Stimulated activated CD4-positive, alpha-beta T cell treated with anti-CD3 and anti-CD28 coated beads, Interleukin-1b, Interleukin-23, amount 100 ng/mL, for 24 hours (primary cell): ENCODE measurements at places on chromosomes 7 and 10.

DNA sequence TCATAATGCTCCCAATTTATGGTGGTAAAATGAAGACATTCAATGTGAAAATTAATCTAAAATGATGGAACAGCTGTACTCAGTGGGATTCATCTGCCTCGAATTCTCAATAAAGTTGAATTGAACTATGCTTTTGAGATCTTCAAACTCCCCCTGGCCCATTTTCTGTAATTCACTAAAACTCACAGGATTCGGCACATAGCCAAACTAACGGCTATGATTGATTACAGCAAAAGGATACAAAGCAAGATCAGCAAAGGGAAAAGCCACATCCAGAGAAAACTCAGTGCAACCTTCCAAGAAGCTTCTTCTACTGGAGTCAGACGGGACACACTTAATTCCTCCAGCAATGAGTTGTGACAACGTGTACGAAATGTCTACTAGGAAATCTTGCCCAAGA lies 307.5 kb downstream of the CNTNAP2 start:
- DNase-seq: no peak

DNA sequence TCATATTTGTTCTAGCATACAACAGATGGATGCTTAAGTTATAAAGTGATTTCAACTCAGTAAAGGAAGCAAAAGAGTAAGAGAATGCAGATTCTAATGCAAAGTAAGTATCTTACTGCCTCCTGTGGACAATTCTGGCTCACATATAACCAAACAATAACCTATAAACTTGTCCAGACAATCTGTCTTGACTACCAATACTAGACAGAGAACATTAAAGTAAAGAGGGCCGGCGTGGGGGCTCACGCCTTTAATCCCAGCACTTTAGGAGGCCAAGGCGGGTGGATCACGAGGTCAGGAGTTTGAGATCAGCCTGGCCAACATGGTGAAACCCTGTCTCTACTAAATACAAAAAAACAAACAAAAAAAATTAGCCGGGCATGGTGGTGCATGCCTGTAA lies 329.3 kb downstream of the CACNA2D1 start:
- DNase-seq: no peak

GRCh38 chr10:31928549-31929260 lies at the start of gene ARHGAP12:
Gene ARHGAP12 (minus strand): TSS chr10:31928831. CDS start chr10:31908855, 19,976 bp downstream.
- peak; percentile 72 for DNase-seq

GRCh38 chr10:89115876-89116627 lies 91.1 kb downstream of the CH25H start:
- DNase-seq: no peak

GRCh38 chr10:129922598-129923123 lies 41.4 kb downstream of the EBF3 start:
- no peak for DNase-seq

- DNase-seq: no peak
Observed at GRCh38 chr7:74272305-74273038, 16.7 kb upstream of the CLIP2 start.

DNA sequence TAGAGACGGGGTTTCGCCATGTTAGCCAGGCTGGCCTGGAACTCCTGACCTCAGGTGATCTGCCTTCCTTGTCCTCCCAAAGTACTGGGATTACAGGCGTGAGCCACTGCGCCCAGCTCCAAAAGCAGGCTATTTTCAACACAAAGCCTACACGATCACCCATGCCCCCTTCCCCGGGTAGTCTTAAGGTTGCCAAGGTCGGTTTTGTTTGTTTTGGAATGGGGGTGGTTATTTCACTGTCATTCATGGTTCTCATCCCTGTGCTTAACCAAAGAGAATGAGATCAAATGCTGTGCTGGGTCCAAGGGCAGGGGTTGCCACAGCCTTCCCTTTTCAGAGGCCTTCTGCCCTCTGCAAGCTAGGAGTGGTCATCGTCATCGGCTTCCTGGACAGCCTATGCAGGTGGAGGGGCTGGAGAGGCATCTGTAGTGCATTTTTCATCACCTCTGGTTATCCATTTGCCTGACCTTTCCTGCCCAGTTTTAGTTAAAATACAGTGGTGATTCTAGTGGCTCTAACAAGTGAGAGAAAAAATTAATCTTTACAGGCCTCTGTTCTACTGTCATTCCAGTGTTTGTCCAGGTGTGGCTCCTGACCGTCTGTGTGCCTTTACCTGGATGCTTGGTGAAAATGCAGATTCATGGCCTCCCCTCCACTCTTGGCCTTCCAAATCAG lies 11.4 kb downstream of the BLVRA start:
- DNase-seq: no peak

GRCh38 chr10:135601-136464 lies 578 bp downstream of the ZMYND11 start:
- peak; percentile 48 for DNase-seq

DNA sequence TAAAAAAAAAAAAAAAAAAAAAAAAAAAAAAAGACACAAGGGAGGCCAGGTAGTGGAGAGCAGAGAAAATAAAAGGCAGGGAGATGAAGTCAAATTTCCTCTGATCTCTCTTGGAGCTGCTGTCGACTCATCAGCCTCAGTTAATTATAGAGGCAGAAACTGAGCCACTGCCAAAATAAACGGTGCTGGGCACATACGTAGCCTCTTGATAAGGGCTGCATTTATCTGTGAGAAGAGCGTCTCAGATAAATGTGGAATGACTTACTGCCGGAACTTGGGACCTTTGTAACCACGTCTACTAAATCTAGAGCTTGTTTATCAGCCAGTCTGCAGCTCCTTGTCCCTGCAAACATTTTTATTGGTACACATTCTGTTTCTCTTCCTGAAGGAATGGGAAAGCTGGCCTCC lies 162.3 kb downstream of the BAMBI start:
- no peak for DNase-seq

- no peak for DNase-seq
Observed at GRCh38 chr10:18204039-18204835, 64.0 kb downstream of the CACNB2 start.

- DNase-seq: no peak
Observed at GRCh38 chr7:155163696-155164095, 93.6 kb downstream of the HTR5A start.

GRCh38 chr10:6013413-6014192 lies 36.3 kb upstream of the IL15RA start:
- no peak for DNase-seq

DNA sequence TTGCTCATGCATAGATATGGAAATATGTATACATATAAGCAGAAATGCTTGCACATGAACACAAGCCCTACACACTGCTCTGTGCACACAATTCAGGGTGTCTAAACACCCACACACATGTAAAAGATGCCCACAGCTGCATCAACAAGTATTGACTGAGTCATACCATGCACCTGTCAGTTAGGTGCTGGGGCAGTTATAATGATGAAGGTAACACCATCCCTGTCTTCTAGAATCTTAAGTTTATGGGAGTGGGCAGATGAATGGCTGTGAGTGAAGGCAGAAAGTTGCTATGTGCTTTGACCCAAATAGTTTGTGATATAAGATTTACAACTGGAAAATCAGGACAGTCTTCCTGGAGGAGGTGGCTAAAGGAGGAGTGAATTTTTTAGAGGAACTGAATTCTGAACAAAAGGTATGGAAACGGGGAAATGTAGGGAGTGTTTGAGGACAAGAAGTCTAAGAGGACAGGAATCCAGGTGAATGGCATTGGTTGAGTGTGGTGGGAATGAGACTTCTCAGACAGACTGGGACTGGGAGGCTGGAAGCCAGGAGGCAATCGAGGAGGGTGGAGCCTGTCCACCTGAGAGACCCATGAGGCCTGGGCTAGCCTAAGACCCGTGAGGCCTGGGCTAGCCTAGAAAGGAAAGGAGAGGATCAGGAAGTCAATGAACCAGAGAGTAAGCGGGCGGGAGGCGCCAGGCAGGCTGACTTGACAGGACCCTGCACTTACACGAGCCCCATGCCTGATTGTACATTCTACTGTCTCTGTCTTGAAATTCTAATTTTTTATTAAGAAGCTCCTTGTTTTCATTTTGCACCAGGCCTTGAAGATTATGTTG lies 20.7 kb downstream of the POLL start:
- no peak for DNase-seq

- no peak for DNase-seq
Observed at GRCh38 chr10:73253225-73253555, 746 bp upstream of the MRPS16 start.

DNA sequence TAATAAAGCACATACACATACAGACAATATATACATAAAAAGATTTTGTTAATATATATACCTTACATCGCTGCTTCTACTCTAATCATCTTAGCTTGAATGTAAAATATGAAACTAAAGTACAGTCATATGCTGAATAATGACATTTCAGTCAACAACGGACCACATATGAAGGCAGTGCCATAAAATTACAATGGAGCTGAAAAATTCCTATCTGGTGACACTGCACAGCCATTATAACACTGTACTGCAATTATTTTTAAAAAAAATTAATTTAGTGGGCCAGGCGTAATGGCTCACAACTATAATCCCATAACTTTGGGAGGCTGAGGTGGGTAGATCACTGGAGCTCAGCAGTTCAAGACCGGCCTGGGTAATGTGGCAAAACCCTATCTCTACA lies 122.3 kb downstream of the JMJD1C start:
- DNase-seq: no peak

DNA sequence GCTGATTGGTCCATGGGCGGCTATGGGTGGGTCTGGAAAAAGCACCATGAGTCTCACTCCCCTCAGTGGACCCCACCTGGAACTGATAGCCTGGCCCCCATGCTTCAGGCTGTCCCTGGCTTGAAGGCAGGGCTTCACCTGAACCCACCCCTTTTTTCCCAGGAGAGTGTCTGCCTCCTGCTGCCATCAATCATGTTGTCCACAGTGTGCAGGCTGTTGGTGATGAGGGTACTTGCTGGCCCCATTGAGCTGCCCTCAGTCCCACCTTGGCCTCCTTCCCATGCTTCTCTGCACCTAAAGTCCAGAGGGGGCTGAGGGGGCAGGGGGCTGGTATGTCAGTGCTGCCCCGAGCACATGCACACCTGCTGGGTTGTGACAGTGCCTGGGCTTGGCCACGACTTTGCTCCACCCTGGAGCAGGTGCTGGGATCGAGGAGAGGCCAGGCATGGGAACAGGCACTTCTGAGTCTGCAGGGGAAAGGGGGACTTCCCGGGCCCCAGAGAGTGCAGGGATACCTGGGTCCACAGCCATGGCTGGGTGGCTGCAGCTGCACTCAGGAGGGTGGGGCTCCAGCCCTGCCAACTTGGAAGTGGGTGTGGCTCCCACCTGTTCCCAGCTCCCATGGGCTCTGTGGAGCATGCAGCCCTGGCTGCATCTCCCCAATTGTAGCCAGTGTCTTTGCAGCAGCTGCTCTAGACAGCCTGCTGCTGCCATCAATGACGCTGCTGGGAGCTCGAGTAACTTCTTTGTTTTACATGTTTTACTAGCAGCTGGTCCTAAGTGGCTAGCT lies 56.9 kb downstream of the ADK start:
- DNase-seq: no peak

- no peak for DNase-seq
Observed at GRCh38 chr10:855671-856070, 75.8 kb downstream of the LARP4B start.

- DNase-seq: no peak
Observed at GRCh38 chr7:116400522-116400921, 99.0 kb upstream of the CAV2 start.

- no peak for DNase-seq
Observed at GRCh38 chr7:111005445-111005844, 85.5 kb upstream of the LRRN3 start.

DNA sequence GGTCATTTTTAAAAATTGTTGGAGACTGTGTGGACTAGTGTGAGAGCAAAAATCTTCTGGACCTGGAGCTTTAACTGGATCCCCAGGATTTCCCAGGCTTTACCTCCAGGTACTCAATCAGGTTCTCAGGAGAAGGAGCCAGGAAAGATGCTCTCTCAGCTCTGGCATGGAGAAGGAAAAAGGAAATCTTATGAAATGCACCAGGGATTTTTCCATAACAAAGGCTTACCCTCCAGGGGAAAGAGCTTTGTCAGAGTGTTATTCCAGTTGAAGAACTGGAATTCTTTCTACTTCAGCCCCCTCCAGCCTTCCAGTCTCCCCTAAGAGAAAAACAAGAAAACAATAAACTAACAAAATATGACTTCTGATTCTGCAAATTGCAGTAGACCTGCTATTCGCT lies 436.7 kb upstream of the ANKRD30A start:
- no peak for DNase-seq

DNA sequence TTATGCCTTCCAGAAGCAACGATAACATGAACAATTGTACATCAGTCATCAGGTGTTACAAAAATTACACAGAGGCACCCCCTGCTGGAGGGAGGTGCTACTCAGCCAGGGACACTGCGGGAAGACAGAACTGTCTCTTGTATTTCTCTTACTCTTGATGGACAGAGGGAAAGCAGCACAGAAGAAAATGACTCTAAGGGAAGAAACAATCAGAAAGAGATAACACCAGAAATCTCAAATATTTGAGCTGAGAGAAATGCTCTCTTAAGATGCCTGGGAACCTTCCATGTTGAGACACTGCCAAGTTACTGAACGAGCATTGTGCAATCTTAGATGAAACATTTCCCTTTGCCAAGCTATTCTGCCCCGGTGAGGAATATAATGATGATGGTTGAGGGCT lies 227.6 kb upstream of the NPSR1 start:
- no peak for DNase-seq

- DNase-seq: no peak
Observed at GRCh38 chr7:141294143-141294829, 220.4 kb downstream of the TMEM178B start.

DNA sequence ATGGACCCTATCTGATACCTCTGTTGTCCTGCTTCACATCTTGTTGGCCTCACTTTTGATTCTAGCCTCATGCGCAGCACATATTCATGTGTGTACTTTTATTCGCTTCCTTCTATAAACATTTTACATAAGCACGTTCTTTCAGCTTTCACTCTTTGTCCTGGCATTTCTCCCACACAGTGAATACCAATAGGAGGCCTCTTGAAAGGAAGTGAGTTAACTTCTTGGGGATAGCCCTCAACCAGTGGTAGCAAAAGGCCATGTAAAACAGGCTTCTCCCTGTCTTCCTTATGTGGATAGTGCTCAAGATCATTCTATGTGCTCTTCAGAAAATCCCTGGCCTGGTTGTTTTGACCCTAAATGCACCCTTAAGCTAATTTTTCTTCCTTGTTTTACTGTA lies 633.9 kb upstream of the MBL2 start:
- DNase-seq: no peak

- DNase-seq: no peak
Observed at GRCh38 chr10:79496896-79497295, 15.4 kb upstream of the EIF5AL1 start.

GRCh38 chr10:121288011-121288410 lies 310.2 kb downstream of the FGFR2 start:
- no peak for DNase-seq

DNA sequence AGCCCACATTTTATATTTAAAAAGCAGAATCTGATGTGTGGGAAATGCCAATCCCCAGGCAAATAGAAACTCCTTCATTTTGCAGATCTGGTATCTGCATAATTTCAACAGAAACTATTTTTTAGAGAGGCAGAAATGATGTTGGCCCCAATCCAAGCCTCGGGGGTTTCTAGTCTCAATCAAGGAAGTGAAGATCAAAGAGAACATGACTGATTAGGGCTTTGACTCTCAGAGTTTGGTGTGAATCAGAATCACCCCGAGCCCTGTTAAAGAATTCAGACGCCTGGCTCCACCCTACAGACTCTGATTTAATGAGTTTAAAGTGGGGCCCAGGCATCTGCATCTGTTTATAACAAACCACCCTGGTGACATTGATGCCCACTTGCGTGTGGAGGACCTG lies 36.7 kb upstream of the UBE2H start:
- DNase-seq: peak; percentile 27

GRCh38 chr10:83835945-83836745 lies 303.2 kb upstream of the GHITM start:
- DNase-seq: no peak

GRCh38 chr7:149784251-149784608 lies 10.8 kb upstream of the ZNF467 start:
- DNase-seq: no peak
